Hematopoietic multipotent progenitor cell treated with erythropoietin and hydrocortisone succinate and interleukin-3 and kit ligand, for 17 days (in vitro differentiated cells): ENCODE measurements at places on chromosomes 16 and 17.

GRCh38 chr17:77467521-77467920, 326.8 kb downstream of the SEC14L1 start:
- no peak for DNase-seq

GRCh38 chr17:50482516-50482915, 3.9 kb downstream of the RSAD1 start:
- DNase-seq, result peak; percentile 90

DNA sequence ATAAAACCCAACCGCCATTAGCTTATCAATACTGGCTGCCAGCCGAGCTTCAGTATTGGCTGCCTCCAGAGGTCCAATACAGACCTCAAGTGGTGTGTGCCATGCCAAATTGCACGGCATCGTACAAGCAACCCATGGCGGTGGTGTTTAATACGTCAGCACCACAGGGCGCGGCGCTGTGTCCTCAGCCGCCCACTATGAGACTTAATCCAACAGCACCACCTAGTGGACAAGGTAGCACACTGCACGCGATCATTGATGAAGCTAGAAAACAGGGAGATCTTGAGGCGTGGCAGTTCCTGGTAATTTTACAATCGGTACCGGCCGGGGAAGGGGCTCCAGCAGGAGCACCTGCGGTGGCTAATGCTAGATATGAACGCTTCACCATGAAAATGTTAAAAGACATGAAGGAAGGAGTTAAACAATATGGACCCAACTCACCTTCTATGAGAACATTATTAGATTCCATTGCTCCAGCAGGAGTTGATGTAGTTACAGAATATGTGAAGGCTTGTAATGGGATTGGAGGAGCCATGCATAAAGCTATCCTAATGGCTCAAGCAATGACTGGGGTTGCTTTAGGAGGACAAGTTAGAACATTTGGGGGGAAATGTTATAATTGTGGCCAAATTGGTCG, 15.4 kb downstream of the FLYWCH1 start:
- peak; percentile 95 for DNase-seq

DNA sequence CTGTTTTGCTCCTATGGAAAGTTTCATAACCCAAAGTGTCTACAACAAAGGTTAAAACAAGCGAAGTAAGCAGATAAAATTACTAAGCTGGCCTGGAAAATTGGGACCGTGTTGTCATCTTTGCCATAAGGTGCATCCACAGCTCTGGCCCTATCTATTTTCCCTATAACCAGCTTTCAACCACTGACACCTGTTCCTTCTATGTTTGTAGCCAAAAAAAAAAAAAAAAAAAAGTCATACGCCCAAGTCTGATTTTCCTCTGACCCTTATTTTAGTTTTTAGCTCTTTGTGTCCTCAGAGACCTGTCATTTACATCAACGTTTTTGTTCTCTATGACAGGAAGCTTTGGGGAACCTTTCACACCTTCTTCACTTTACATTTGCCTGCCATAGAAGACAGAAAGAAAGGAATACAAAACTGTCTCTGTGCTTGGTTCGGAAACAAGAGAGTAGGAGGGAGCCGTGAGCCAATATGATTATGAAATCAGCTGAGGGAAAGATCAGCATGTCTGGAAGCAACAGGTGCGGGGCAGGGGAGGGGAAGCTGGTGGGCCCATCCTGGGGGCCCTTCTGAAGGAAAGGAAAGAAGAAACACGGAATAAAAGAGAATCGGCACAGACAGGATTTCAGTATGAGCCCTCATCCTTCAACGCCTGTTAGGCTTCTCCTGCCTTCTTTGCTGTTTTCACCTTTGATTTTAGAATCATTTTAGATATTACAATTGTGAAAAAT, 8.5 kb downstream of the HS3ST3A1 start:
- no peak for DNase-seq

DNA sequence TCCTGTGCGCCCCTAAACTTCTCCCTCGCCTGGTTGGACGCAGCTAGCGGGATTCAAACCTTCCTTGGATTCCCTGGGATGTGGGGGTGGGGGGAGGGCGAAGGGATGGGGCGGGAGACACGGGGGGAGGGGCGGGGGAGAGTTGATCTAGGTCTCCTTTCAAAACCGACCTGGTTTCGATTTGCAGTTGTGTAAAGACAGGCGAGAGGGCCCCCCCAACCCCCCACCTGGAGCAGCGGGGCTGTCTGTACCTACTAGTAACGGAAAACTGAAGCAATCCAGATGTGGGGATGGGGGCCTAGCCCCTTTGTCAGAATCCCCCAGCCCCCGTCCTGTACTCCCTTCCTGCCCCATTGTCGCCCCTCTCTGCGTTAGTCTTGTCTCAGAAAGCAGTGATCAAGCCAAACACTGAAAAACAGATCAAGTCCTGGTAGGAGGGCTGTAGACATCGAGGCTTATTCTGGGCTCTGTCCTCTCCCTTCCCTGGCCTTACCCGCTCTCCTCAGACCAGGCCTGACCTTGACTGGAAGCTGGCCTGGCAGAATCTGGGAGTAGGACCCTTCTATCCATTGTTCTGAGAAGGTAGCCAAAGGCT, 902 bp downstream of the DLX4 start:
- DNase-seq, result no peak

DNA sequence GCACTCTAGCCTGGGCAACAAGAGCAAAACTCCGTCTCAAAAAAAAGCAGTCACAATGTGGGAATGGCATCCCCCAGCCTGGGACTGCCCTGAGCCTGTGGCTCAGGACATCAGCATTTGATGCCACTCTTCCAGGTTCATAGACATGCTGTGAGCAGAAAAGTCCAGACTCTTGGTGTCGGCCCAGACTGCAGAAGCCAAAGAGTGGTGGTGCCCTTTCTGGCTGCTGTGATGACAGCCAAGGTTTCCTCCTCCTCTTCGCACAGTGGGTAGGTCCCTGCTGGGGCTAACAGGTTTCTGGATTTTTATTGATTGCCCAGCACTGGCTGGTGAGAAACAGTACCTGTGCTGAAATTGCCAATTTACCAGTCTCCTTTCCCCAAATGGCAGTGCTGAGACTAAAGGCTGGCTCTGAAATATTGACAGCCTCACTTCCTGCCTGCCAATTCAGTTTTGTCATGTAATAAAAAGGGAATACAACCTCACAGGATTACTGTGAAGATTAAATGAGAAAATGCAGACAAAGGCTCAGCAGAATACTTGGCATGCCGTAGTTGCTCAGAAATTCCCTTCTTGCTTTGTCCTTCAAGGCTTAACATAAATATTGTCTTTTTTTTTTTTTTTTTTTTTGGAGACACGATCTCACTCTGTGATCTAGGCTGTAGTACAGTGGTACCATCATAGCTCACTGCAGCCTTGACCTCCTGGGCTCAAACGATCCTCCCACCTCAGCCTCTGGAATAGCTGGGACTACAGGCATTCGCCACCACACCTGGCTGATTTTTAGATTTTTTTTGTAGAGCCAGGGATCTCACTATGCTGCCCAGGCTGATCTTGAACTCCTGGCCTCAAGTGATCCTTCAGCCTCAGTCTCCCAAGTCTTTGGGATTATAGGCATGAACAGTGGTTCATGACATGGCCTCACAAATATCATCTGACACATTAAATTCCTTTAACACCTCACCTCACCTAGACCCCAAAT, 15.5 kb upstream of the UBE2G1 start:
- no peak for DNase-seq

DNA sequence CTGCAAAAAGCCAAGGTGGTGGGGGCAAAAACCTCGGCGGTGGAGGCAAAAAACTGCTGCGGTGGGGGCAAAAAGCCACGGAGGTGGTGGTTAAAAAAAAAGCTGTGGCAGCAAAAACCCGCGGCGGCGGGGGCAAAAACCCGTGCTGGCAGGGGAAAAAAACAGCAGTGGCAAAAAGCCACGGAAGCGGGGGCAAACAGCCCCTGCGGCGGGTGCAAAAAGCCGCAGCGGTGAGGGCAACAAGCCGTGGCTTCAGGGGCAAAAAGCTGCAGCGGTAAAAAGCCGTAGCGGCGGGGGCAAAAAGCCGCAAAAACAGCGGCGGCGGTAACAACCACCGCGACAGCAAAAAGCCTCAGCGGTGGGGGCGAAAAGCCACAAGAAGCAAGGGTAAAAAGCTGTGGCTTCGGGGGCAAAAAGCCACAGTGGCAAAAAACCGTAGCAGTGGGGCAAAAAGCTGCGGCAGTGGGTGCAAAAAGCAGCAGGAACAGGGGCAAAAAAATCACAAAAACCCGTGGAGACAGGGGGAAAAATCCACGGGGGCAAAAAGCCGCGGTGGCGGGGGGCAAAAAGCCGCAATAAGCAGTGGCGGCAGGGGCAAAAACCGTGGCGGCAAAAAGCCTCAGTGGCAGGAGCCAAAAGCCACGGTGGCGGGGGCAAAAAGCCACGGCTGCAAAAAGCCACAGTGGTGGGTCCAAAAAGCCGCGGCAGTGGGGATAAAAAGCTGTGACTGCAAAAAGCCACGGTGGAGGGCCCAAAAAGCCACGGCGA, 193.7 kb downstream of the SHCBP1 start:
- no peak for DNase-seq

DNA sequence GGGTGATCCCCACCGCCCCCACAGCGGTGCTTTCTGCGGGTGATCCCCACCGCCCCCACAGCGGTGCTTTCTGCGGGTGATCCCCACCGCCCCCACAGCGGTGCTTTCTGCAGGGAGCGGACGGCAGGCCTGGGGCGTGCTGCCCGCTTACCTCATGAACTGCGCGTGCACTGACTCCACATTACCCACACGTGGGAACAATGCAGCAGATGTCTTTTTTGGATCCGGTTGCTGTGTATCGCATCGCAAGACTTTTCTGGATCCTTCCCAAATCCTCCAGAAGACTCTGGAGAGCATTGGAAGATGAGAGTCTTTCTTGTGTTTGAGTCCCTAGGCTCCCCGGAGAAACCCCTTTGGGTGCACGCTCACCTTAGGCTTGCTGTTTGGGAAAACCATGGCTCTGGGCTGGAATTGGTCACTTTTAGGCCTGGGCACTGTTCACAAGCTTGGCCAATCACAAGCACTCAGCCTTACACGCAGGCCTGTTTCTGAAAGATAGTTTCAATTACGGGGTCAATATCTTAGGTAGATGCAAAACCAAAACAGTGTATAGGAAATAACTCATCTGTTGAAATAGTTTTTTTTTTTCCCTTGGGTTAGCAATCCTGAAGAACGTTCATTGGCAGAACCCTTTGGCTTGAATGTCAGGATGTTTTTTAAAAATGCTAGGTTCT, 201.8 kb downstream of the RPTOR start:
- DNase-seq, result no peak

GRCh38 chr17:56781906-56782305, 51.8 kb downstream of the C17orf67 start:
- DNase-seq, result no peak

DNA sequence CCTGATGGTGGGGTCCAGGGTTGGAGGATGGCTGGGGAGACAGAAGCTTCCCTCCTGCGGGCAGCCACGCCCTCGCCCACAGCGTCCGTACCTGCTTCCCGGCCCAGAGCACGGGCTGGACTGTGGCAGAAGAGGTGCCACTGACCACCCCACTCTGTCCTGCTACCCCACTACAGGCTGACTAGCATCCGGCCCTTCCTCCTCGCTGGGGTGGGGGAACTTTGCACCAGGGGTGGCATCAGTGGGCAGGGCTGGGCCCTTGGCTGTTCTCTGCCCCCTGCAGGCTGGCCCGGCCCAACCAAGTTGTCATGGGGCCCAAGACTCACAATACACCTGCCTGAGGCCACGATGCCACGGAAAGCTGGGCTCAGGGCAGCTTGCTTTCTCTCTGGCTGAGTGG, 73.0 kb downstream of the KLHDC4 start:
- no peak for DNase-seq

DNA sequence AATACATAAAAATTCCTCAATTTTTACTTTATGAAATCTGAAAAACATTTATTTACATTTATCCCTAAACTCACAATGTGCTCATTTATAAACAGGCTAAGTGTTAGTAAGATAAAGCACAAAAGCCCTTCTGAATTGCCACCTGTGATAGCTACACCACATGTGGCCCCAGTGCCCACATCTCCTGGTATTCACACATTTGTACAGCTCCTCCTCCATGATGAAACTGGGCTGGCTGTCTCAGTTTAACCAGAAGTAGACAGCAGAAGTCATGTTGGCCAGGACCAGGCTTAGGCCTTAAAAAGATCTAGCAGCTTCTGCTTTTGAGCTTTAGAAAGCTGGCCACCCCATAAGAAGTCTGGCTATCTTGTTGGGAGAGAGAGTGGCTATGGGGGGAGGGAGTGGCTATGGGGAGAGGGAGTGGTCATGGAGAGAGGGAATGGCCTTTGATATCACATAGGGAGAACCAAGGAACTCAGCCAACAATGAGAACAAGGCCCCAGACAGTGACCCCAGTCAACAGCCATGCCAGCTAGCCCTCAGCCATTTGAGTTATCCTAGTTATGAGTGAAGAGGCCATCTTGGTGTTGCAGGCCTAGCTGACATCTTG, 47.4 kb downstream of the CEP95 start:
- no peak for DNase-seq

GRCh38 chr17:63433746-63434591, 12.1 kb downstream of the CYB561 start:
- no peak for DNase-seq

- DNase-seq, result no peak
These were observed 35.4 kb upstream of the ADORA2B start for GRCh38 chr17:15909481-15909991.

- no peak for DNase-seq
These were observed 221.6 kb upstream of the DYNLRB2 start for GRCh38 chr16:80319181-80319580.

- DNase-seq, result no peak
These were observed 122.4 kb downstream of the HIC1 start for GRCh38 chr17:2177235-2177811.

DNA sequence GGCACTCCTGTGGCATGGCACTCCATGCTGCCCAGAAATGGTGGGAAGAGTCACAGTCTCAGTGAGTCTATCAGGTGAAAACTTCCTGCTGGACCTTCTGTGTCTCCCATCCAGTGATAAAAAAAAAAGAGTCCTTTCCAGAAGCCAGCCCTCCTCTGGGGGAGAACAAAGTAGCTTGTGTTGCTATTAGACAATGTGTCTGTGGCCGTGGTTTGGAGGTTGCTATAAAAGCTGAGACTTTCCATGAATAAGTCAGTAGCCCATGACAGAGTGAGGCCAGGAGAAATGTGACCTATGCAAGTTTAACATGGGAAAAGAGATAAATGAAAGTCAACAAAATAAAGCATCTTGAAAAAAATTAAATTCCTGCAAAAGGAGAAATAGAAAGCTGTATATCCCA, 250.7 kb upstream of the MON1B start:
- no peak for DNase-seq

DNA sequence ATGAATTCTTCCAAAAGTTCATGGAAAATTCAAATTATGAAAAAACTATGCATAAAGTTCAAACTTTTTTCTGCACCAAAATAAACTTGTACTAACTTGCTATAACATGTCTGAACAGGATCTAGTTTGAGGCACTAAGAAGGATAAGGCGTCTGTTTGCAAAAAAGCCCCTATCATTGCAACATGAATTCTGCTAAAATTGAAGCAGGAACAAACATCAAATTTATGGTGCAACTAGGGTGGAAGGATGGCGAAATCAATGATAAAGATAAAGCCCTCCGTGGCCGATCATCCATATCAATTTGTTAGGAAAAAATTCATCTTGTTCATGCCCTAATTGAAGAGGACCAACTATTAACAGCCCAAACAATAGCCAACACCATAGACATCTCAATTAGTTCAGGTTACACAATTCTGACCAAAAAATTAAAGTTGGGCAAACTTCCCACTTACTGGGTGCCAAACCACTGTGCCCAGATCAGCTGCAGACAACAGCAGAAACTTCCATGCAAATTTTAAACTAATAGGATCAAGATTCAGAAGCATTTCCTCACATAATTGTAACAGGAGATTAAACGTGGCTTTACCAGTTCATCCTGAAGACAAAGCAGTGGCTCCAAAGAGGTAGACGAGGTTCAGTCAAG, 12.9 kb downstream of the IL21R start:
- DNase-seq, result no peak

- no peak for DNase-seq
These were observed 38.0 kb downstream of the ACSM2B start for GRCh38 chr16:20538181-20538580.

- no peak for DNase-seq
These were observed 315.6 kb downstream of the SNX29 start for GRCh38 chr16:12291989-12292759.
